ENCODE measurements at places on chromosomes 3 and 15.

- DNase-seq = peak; percentile 96
Measured at GRCh38 chr3:64533617-64534317, 154.0 kb downstream of the ADAMTS9 start.

DNA sequence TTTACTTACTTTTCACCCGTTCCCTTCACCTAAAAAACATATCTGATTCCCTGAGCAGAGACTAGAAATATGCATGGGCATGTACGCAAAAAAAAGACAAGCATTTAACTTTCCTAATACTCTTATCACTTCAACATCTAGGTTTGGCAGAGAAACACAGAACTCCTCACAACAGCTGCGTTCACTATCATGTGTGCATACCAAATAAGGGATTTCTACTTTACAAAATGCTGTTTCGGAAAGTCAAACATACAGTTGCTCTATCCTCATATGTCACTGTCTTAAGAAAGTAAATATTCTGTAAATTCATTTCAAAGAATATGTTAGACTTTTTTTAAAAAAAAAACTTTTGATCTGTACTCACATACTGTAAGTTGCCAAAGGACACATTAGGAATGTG lies 65.1 kb upstream of the CBLB start:
- no peak for DNase-seq

GRCh38 chr3:5972586-5972985 lies 785.1 kb downstream of the EDEM1 start:
- DNase-seq = peak; percentile 26

DNA sequence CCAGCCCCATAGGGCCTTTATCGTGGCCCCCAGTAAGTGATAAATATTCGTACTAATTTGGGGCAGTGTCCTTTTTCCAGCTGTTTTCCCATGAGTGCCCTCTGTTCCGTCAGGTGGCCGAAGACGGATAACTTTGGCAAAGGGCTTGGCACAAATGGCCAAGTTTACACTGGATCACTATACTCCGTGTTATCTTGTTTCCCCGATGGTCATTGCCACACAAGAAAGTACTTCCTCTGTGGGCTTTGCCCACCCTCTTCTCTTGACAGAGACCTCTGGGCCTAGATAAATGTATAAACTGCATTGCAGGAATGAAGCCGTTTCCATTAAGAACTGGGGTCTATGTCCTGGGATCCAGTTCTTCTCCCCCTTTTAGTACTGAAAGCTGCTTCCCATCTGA lies 39.1 kb downstream of the SMAD3 start:
- no peak for DNase-seq

- peak; percentile 27 for DNase-seq
Measured at GRCh38 chr15:94070356-94071295, 160.7 kb upstream of the MCTP2 start.

- DNase-seq = peak; percentile 11
Measured at GRCh38 chr3:126859415-126860246, 123.3 kb upstream of the PLXNA1 start.

DNA sequence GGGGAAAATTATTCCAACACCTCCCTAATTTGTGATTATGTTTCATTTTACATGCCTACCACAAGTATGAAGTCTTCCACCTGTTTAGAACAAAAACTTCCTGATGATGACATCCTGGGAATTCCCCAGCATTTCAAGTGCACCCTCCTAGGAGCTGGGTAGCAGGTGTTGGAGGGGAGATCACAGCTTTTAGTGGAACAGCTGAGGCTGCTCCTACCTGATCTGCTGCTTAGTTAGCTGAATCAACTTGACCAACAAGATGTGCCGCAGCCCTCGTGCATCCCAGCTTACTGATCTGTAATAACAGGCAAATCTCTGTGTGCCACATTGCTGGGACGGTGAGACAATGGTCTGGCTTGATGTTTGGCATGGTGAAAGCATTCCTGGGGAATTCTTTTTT lies 29.7 kb downstream of the TRAK1 start:
- no peak for DNase-seq

DNA sequence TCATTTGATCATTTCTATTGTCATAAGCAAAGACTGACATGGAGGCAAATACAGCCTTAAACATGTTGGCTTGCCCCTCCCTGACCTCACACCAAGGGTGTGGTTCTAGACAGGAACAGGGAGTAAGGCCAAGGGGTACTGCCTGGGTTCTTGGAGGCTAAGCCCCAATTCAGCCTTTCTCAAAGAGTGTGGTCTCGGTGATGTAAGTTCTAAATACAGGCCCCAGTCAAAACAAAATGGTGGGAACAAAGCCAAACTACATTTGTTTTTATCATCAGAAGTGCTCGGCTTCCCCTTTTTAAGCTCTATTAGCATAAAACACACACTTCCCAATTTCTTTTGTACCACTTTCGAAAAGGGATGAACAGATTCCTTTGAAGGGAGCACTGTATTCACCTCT lies 129.5 kb downstream of the ATP8B4 start:
- DNase-seq = no peak

DNA sequence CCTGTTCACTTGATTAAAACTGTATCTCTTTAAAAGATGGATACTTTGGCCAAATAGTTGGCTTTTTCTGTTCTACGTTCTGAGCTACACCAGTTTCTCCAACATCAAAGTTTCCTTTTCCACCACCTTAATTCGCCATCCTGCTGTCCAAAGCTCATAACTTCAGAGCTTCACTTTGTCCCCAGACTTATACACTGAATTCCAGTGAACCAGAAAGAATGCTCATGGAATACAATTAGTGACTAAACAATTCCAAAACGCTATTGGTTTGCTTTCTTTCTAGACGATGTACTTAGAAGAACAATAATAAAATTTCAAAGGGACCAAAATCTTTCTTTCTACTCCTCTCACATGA lies 23.2 kb downstream of the GPR15 start:
- DNase-seq = no peak

GRCh38 chr3:57604971-57605370 lies 7.8 kb upstream of the ARF4 start:
- DNase-seq = no peak

GRCh38 chr15:39869254-39869653 lies 50.8 kb downstream of the GPR176 start:
- DNase-seq = no peak

GRCh38 chr15:79956354-79956939 lies 14.5 kb downstream of the BCL2A1 start:
- DNase-seq = no peak

DNA sequence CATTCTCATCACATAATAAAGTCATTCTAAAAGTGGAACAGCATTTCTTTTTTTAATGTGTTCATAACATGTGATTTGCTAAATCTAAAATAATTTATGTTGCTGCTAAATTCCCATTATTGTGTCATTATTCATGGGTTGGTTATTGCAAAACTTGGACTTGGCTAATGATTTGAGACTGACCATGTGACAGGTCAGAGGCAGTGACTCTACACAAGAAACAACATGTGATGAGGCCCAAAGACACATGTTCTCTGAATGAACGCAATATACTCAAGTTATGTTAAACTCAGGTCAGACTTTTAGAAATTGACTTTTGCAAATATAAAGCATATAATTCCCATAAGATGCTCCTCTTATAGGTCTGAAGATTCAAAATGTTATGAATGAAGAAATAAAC lies 566.1 kb downstream of the TBL1XR1 start:
- DNase-seq = no peak

DNA sequence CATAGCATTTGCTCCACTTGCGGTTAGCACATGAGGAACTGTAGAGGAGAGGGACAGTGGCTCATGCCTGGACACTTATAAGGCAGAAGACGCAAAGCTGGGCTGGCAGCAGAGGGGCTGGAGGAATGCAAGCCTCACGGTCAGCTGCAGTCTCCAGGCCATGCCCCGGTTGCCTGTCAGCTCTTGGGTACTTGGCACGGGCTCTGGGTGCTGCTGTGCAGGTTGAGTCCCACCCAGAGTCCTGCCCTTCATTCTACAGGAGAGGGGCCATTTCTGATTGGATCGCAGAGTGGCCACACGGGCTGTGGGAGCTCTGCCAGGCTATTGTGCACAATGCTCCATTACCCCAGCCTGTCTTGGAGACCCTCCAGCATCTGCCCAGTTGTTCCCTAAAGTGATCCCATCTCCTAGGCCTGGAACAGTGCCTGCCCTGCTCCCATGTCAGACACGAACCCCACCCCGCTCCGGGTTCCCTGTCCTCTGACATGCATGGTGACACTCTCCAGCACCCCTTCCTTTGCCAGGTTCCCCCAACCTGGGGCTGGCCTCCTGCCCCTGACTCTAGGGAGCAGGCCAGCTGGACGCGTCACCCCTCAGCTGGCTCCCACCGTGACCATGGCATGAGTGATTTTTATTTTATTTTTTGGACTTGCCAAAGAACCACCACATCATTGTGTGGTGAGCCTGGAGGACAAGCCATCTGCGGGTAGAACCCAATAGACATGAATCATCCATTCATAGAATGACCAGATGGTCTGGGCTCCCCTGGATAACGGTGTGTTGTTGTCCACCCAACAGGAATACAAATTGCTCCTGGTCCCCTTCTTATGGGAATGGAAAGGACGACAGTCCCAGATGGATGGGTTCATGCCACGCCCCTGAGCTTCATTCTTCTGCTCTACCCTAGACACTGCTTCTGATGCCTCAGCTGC lies 51.0 kb upstream of the KLF13 start:
- no peak for DNase-seq

- DNase-seq = no peak
Measured at GRCh38 chr3:46634856-46635255, 22.5 kb downstream of the FAM240A start.

DNA sequence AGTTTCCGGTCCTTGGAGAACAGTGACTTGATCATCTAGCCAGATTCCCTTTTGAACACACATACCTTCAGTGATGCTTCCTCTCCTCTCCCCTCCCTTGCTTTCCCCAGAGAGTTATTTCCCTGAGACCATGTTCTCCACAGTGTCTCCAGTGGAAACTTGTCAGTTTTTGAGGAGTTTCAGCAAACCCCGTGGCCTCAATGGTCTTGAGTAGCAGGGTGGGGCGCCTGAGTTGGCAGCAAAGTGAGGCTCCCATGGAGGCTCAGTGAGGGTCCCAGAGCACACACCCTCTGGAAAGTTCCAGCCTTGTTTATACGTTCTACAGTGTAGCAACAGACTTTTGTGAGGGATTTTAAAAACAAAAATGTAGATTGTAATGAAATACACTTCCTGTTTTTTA lies 135.1 kb downstream of the LRRC28 start:
- DNase-seq = no peak

DNA sequence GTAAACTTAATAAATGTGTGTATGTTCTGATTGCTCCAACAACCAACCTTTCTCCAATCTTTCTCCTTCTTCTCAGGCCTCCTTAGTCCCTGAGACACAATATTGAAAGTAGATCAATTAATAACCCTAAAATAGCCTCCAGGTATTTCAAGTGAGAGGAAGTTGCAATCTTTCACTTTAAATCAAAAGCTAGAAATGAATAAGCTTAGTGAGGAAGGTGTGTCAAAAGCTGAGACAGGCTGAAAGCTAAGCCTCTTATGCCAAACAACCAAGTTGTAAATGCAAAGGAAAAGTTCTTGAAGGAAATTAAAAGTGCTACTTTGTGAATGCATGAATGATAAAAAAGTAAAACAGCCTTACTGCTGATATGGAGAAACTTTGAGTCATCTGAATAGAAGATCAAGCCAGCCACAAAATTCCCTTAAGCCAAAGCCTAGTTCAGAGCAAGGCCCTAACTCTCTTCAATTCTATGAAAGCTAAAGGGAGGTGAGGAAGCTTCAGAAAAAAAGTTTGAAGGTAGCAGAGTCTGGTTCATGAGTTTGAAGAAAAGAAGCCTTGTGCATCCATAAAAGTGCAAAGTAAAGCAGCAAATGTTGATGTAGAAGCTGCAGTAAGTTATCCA lies 38.6 kb downstream of the CCDC80 start:
- DNase-seq = no peak

- no peak for DNase-seq
Measured at GRCh38 chr3:38843898-38844297, 27.9 kb upstream of the SCN10A start.

DNA sequence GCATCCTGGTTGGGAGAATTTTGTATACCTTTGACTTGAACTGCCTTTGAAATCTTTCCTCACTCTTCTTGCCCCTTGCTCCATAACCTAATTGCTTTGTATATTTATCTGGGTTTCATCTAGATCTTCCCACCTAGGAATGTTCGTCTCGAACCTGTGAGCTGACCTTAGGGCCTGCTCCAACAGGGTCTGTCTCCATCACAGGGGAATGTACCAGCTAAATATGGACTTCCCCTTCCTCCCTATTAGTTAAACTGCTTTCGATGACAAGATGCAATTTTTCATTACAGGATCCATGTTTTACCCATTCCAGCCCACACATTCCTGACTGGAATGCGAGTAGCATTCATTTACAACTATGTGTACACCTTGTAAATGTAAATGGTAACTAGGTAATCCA lies 10.6 kb upstream of the ETV5 start:
- no peak for DNase-seq

- DNase-seq = no peak
Measured at GRCh38 chr3:15520804-15521572, 518 bp downstream of the COLQ start.

DNA sequence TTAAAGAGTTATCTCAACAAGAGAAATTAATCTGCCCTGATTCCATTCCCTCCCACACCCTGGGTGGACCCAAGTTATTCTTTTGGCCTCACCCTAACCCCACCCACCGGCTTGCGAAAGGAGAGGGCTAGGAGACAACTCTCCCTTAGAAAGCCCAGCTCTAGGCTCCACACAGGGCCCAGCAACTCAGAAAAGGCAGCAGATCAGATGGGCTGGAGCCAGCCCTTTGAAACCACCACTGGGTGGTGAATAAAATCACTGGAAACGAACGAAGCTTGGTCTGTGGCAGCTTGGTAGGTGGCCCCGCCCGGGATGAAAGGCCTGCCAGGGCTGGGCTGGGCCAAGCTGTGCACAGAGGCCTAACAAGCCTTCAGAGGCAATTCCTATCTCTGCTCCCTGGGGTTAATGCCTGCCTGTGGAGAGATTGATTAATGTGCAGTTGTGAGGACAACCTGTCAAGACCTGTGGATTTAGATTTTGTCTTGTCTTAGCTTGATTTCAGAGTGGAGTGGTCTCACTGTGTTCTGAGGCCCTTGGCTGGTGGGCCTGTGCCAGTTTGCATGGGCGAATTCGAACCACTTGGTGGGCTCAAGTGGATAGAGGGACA lies 38.8 kb downstream of the BHLHE40 start:
- DNase-seq = peak; percentile 80

Measured in stomach (tissue), 19 donors.